ENCODE measurements at places on chromosomes 5 and 9.

DNA sequence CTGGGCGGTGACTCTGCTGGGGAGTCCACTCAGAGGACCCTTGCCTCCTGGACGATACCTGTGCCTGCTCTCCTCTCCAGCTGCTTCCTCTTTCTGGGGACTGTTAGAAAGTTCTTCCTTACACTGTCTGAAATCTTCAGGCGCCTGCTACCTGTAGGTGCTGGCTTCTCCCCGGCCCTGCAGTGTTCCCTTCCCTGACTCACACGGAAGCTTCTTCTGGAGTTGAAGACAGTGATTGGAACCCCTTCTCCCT lies 562 bp downstream of the GSN start:
- DNase-seq, result no peak

GRCh38 chr5:94908889-94909480 lies 290.5 kb downstream of the SLF1 start:
- peak; percentile 53 for DNase-seq

DNA sequence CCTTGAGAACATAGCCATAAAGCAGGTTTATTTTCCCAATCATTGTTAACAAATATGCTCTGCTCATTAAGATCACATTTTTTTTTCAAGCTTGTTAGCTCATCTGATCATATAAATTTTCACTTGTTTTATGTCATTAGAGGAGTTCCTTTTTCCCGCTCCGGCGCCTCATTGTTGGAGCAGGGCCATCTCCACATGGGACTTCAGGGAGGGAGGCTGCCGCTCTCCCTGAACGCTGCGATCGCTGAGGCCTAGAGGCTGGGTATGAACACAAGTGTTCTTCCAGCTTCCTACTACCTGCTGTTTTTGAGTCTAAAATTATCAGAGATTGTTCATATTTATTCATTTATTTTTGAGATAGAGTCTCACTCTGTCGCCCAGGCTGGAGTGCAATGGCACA lies 246.9 kb downstream of the MPDZ start:
- DNase-seq, result no peak

GRCh38 chr5:126939887-126940286 lies 90.5 kb downstream of the MARCHF3 start:
- no peak for DNase-seq

DNA sequence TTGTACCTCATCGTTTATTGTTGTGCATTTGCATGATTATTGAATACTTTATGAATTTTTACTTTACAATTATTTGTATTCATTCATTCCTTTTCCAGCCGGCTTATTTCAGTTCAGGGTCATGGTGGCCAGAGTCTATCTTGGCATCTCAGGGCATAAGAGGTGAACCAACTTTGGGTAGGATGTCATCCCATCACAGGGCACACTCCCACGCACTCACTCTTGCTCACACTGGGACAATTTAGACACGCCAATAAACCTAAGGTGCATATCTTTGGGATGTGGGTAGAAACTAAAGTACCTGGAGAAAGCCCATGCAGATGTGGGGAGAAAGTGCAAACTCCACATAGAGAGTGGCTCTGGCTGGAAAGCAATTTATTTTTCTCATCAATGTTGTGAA lies 158.1 kb upstream of the MAST4 start:
- no peak for DNase-seq

GRCh38 chr5:181235689-181236366 lies 7.9 kb downstream of the RACK1 start:
- DNase-seq, result no peak

GRCh38 chr9:137878146-137878941 lies 762 bp downstream of the CACNA1B start:
- DNase-seq, result no peak

DNA sequence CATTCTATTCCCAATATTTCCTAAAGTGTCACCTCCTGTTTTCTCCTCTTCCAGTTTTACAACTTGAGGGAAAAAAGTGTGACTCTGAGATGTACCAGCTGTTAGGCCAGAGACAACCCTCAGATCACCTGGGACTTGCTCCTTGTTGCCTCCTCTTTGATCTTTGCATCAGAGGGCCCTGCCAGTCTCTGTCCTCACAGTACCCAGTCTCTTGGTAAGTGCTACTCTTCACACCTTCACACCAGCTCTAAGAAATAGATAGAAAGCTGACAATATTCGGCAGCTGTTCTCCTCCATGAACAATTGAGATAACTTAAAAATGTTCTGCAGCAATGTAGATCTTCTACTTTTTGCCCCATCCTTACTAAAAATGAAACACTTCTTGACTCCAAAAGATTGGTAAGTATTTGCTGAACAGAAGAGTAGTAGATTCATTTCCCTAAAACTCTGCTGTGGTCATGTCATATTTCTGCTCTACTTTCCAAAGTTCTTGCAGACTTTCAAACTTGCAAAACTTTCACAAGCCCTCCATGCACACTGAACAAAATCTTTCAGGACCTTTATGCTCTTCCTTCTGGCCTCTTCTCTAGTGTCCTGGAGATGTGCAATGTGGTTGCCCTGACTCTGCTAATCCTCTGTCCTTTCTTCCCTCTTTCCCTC lies 188.6 kb downstream of the SNX18 start:
- DNase-seq, result no peak

DNA sequence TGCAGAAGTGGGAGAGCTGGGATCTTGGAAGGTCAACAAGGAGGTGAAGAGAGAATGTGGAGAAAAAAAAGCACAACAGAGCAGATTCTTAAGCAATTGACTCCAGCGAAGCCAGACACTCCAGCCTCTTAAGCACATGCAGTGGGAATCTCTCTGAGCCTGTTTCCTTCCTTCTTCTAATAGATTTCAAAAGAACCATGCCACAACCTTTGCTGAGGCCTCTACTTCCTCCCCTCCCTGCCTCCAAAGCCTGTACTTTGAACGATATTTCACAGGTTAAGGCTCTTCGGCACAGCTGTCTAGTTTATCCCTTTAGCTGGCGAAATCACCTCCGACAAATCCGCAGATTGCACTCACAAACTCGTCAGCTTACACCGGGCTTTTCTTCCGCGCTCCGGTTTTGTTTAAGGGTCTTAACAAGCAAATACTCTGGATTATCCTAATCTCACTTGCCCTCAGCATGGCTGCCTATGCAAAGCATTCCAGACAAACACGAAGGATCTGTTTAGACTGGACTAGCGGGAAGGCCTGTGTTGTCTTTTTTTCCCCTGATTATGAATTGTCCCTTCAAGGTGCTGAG lies 211.6 kb upstream of the PANK3 start:
- DNase-seq, result no peak

DNA sequence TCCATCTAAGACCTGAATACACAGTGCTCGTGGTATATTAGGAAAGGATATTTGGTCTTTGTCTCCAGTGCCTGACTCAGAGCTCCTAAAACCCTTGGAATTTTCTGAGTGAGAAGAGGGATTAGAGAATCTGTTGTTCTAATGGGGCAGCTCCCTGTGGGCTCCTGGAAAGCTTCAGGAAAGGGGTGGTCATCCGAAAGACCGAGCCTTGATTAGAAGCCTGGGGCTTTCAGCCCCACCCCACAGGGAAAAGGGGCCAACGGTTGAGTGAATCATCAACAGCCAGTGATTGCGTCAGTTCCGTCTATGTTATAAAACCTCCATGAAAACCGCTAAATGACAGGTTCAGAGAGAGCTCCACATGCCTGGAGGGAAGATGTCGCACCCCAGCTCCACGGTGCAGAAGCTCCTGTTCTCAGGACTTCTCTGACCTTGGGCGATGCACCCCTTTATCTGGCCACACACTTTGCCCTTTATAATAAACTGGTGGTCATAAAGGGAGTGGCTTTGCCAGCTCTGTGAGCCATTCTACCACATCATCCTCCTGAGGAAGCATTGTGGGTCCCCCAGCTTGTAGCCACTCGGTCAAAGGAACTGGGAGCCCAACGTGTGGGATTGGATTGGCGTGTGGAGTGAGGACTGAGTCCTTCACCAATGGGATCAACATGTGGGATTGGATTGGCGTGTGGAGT lies 71.0 kb upstream of the ICE1 start:
- DNase-seq, result no peak

- DNase-seq, result no peak
Observed at GRCh38 chr9:36911601-36912412, 122.3 kb downstream of the PAX5 start.

DNA sequence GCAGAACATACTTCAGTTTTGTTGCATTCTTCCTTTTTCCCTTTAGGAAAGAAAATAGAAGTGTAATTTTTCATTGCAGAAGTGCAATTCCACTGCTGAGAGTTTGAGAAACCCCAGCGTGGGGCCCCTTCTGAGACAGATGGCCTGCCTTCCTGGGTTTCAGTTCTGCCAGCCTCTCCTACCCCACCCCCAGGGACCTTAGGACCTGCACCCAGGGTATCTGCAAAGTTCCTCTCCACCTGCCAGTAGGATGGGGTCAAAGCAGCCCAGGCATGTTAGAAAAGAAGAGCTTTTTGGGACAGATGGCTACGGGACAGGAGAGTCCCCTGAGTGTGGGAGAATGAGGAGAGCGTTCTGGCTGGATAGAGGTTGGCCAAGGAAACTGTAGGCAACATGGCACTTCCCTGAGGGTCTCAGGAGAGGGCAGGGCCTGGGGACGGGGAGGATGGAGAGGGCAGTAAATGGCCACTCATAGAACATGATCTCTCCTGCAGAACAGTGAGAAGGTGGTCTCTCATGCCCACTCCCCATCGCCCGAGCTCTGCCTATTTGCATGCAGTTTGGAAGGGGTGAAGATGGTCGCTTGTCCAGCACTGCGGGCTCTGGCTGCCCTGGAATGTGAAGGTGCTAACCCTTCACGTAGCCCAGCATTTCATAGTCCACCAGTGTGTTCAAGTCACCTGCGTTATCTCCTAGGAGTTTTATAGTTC lies at the start of gene TIFAB:
Gene TIFAB (minus strand): TSS at position 31 of the 710 bp plus-strand sequence. CDS start 2,412 bp downstream, outside the sequence.
- no peak for DNase-seq

- DNase-seq, result no peak
Observed at GRCh38 chr9:69526699-69527098, 145.5 kb downstream of the APBA1 start.

- DNase-seq, result no peak
Observed at GRCh38 chr9:93480728-93481324, 27.4 kb upstream of the FAM120AOS start.

DNA sequence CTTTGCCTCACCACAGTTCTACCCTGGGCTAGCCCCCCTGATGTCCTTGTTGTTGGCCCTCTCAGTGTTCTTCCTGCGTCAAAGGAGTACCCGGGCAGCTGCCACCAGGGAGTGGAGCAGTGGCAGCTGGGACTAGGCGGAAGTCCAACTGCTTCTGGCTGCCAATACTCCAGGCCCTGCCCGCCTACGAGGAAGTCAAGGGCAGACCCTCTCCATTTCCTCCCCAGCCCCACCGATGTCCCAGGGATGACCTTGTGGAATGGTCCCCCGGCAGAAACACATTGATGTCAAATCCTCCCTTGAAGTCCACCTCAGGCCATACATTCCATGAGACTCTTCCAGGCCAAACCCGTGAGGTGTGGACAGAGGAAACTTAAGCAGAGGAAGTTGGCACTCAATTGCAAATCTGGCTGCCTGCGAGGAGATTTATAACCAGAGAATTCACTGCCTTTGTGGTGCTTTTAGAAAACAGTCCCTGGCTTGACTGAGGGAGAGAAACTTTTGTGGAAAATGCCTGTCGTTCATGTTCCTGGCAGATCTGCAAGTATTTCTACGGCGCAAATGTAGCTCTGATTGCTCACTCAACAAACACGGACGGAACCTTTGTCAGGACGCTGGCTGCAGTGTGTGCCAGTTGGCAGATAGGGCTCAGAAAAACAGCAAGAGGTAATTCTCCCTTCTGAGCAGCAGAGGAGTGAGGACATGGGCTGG lies 339.7 kb downstream of the RAB3C start:
- DNase-seq, result no peak

- DNase-seq, result peak; percentile 17
Observed at GRCh38 chr5:95631991-95632675, 12.2 kb downstream of the GPR150 start.

DNA sequence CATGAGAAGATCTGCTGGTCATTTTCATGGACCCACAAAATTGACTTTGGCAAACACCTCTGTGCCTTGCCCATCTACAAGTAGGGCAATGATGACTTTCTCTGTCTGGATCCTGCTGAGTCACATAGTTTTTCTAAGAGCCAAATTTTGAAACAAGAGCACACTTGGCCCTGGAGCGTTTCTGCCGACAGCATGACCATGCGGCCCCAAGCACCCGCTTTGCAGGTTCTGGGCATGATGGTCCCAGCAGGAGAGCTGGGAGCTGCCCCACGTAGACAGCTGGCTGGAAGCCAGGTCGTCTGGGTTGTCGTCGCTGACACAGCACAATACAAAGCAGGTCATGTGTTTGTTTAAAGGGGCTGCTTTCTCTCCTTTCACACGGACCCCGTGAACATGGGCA lies 159.8 kb downstream of the SYK start:
- no peak for DNase-seq

DNA sequence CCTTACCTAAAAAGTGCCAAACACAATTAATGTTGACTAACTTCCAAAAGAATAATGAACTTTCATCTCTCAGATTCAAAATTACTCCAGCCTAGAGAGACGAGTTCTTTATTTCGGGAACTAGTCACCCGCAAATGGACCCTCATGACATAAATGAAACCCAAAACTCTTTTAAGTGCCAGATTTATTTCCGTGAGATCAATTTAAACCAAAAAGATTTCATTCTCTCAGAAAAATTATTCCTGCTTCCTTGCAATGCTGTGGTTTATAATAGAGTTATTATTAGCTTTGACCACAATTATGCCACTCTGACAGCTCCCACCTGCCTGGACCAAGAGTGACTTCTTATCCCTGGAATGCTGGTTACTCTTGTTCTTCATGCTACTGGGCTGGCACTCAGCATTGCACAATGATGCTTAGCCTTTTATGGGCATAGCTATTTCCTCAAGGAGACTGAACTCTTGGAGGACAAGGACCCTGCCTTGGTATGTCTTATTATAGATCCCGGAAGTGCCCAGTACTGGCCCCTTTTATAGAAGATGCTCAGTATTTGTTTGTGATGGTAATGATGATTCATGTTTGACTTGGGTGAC lies 183.5 kb downstream of the SNX18 start:
- DNase-seq, result no peak

DNA sequence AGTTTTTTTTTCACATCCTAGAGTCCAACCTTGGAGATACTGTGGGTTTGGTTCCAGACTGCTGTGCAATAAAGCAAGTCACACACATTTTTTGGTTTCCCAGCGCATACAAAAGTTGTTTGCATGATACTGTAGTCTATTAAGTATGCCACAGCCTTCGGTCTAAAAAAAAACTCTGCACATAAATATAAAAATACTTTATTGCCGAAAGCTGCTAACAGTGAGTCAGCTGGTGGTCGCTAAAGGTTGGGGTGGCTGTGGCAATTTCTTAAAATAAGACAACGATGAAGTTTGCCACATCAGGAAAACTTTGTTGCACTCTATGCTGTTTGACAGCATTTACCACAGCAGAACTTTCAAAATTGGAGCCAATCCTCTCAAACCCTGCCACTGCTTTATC lies 37.4 kb downstream of the UBQLN1 start:
- no peak for DNase-seq

- no peak for DNase-seq
Observed at GRCh38 chr5:151094852-151095245, 14.0 kb upstream of the TNIP1 start.

- DNase-seq, result no peak
Observed at GRCh38 chr5:4191041-4191440, 595.4 kb downstream of the IRX1 start.
